NK-92 treated with Interleukin-12 subunit alpha and Interleukin-12 subunit beta, amount 100 ng/mL, for 24 hours (cell line): ENCODE measurements at places on chromosomes 4 and X.
A peak's percentile ranks its signal among the peaks of the same experiment; 100 is the strongest.

DNA sequence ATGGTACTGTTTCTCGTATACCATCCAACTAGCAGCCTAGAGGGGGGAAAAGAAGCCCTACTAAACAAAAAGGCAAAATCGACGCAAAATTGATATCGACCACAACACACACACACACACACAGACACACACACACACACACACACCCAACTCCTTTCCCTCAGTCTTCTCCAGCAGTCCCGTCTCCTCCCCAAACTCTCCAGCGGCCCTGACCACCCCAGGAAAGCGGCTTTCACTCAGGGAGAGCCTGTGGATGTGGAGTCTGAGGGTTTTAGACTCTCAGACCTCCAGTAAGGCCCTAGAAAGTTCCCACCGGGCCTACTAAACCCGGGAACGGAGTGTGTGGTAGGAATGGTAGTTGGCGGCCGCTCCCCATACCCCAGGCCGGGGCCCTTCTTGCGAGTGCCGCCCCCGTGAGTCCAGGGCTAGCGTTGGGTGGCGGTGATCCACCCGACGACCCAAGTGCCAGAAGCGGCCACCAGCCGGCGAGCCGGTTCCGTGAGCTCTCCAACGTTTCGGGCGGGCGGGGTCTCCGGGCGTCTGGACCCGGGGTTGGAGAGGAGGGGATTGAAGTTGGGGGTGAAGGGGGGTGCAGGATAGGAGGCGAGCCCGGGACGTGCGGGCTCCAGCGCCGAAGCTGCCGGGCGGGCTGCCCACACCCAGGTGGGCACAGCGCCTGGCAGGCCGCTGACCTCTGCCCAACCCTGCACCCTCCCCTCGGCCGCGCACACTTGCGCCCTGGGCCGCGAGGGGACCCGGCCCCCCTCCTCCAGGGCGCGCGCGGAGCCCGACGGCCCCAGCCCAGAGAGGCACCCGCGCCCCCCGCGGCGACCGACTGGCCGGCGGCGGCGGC lies 13.7 kb downstream of the ARX start:
- no peak for DNase-seq

GRCh38 chr4:188372058-188372457 lies 232.8 kb downstream of the TRIML1 start:
- no peak for DNase-seq

- no peak for DNase-seq
Observed at GRCh38 chrX:8005678-8006347, 78.6 kb upstream of the PNPLA4 start.

- peak; percentile 7 for DNase-seq
Observed at GRCh38 chr4:15809058-15809457, 30.9 kb downstream of the CD38 start.

DNA sequence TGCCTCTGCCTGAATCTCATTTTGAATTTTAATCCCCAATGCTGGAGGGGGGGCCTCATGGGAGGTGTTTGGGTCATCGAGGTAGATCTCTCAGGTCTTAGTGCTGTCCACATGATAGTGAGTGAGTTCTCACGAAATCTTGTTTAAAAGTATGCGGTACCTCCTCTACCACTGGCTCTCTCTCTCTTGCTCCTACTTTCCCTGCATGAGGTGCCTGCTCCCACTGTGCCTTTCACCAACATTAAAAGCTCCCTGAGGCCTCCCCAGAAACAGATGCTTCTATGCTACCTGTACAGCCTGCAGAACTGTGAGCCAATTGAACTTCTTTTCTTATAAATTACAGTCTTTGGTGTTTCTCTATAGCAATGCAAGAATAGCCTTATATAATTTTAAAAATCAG lies 560.7 kb upstream of the CPEB2 start:
- DNase-seq: no peak

DNA sequence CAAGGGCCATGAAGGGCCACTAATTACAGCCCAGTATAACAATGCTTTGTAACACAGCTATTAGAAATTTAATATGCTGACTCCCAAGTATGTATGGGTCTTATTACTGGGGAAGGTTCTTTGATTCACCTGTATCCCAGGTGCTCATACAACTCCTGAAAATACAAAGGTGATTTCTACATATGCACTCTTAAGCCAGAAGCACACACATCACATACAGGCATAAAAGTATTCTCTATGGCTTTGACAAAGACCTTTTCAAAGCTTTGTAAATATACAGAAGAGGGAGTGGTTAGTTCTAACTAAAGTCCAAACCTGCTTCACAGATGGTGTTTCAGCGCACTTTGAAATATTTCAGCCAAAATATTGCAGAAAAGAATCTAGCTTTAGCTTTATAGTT lies 191.5 kb downstream of the SNCA start:
- no peak for DNase-seq

GRCh38 chr4:66539745-66540144 lies 869.5 kb upstream of the EPHA5 start:
- DNase-seq: no peak

DNA sequence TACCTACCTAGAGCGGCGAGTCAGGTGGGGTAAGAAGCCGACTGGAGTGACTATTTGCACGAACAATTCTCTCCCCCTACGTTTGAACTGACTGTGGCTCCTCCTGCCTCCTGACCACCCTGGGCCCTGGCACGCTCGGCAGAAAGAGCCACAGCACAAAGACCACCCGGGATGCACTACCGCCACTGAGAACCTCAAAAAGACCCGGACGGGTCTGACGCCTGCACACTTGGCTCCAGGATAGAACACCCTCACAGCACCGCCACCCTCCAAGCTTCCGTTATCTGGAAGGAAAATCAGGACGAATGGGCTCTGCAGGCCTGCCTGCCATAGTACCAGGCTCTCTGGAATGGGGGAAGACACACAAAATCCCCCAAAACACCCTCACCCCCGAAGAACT lies 2.2 kb downstream of the LRPAP1 start:
- DNase-seq: no peak

DNA sequence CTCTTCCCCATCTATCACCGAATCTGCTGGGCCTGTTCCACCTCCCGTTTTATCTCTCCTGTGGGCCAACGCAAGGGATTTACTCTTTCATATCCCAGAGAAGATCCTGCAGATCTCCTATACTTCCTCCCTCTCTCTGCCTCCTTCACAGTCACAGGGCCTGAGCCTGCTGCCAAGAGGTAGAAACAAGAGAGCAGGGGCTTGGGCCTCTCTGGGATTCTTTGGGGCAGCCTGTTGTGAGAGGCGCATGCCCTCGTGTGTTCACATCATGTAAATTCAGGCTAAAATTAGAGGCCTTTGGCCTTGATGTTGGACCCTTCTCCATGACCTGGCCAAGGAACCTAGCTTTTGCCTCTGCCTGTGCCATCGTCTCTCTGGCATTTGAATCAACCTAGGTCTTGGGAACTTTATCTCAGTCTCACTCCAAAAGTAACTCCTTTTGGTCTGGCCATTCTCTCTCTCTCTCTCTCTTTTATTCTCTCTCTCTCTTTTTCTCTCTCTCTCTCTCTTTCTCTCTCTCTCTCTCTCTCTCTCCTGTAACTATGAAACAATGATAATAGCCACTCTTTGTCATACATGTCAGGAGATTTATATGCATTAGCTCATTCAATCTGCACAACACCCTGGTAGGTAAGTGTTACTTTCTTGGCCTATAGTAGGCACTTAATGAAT lies 20.0 kb upstream of the EFNB1 start:
- no peak for DNase-seq
